ENCODE measurements at places on chromosomes 3 and 15. TPM values are rescaled to one million over a fixed set of nuclear protein-coding genes. Genes with fewer than 3 reads are reported as not detected.
A peak's percentile ranks its signal among the peaks of the same experiment; 100 is the strongest.

Gene GOLGA6A
- total RNA-seq: not detected

Gene SNTN
- total RNA-seq: not detected

Gene LSAMP
- total RNA-seq: 7.7 TPM

DNA sequence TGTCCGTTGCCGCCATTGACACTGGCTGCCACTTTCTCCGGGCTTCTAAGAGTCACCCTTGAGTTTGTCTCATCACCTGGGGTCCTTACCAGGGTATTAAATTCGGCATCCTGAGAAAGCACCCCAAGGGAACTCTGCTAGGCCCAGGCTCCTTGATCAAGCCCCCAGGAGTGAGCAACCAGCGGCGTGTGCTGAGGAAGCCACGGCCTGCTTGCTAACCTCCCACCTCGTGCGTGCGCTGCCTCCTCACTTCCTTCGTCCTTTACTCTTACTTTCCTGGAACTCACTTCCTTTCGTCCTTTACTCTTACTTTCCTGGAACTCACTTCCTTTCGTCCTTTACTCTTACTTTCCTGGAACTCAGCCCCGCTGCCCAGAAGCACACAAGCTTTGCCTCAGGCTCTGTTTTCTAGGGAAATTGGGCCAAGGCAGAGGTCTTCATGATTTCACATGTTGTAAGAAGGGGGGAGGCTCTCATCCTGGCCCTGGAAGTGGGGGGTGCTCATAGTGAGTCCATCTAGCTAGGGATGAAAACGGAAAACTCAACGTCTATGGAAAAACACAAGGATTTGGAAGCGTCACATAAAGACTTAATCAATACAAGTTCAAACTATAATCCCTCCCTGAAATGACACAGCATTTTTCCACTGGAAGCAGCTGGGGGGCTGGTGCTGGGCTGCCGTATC is 36.7 kb upstream of the BDH1 start:
- no peak for DNase-seq

GRCh38 chr3:77462951-77463350 is 423.1 kb downstream of the ROBO2 start:
- no peak for DNase-seq

DNA sequence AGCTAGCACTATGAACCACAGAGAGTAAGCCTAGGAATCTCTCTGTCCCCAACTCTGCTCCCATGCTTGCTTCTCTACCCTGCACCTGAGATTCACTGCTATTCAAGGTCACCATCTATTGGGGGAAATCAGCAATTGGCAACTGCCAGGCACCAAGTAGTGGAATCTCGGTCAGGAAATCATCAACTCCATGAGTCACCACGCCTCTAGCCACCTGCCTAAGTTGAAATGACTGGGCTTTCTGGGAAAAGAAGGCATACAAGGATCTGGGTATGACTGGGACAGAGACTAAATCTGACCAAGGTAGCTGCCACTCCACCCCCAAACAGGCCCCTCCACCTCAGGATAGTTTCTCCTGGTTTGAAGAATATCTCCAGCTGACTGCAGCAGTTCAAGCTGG is 464.1 kb upstream of the CBLB start:
- no peak for DNase-seq

DNA sequence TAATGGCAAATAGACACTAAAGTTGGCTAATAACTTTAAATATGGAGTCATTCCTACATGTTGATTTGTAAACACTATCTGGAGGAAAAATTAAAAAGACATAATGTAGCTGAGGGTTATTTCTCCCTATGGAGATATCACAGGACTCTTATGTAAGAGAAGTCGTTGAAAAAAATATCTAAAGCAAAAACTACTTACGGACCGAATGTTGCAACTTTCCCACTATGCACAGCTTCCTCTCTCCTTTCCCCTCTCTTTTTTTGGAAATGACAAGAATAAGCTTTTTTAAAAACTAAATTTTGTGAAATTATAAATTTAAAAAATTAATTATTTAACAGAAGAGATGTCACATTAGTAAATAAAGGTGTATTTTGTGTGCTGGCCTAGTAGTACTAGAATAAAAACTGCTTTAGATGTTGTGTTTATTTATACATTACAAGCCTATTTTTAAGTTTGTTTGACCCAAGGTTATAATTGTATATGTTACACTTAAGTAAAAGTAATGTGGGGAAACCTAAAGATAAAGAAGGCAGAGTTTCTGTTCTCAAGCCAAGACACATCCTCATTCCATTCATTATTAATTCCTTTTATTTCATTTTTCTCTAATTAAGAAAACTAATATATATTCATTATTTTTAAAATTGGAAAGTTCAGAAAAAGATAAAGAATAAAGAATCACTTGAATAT is 20.7 kb upstream of the PPARG start:
- DNase-seq: no peak

DNA sequence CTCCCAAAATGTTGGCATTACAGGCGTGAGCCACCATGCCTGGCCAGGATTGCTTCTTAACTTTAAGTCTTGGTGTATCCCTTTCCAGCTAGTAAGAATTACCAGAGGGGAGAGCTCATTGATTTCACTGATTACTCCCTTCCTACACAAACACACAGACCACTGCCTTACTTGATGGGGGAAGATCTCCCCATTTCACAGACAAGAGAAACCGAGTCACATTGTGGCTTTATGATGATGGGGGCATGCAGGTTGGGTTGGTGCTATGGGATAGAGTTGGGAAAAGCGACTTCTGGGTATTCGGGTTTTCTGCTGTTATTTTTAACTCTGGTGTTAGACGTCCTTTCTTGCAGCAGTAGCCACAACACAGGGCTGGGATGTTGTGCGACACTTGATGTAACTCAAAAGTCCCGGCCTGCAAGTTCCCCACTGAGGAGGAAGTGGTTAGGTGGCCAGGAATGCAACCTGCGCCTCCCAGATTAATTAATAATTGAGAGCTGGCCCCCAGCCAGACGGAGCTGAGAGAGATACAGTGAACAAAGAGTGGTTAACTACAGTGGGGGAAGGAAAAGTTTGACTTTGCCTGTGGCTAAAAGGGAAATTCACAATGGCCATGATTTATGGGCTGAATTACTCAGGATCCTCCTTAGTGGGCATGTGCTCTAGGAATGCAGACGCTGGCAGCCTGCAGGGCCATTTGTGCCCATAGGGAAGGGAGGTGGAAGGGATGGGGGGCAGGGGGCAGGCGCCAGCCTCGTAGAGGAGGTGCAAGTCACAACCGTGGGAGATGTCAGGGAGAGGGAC is 63.6 kb downstream of the SMAD6 start:
- DNase-seq: peak; percentile 33

DNA sequence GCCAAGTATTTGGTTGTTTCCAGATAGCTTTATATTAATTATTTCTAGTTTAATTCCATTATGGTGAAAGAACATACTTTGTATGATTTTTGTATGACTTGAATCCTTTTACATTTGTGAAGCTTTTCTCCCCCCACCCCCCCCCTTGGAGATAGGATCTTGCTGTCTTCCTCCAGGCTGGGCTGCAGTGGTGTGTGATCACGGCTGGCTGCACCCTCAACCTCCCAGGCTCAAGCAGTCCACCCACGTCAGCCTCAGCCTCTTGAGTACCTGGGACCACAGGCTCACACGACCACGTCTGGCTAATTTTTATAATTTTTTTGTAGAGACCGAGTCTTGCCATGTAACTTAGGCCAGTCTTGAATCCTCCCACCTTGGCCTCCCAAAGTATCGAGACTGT is 29.5 kb downstream of the ARL8B start:
- DNase-seq: no peak

GRCh38 chr3:101281521-101282030 is 38.8 kb downstream of the IMPG2 start:
- DNase-seq: peak; percentile 68

- no peak for DNase-seq
These were observed 64.5 kb downstream of the TRAT1 start for GRCh38 chr3:108887121-108887520.

DNA sequence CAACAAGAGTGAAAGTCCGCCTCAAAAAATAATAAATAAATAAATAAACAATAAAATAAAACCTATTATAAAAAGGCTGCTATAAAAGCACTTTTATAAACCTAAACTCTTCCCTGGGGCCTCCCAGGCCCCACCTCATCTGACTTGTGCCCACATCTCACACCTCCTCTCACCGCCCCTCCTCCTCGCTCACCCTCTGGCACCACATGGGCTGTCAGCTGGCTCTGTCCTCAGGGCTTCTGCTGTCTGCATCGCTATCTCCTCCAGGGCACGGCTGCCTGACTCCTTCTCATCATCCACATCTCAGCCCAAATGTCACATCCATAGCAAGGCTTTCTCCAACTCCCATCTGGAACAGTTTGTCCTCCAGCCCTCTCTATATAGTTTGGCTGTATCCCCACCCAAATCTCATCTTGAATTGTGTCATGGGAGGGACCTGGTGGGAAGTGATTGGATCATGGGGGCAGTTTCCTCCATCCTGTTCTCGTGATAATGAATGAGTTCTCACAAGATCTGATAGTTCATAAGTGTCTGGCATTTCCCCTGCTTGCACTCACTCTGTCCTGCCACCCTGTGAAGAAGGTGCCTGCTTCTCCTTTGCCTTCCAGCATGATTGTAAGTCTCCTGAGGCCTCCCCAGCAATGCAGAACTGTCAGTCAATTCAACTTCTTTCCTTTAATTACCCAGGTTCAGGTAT is 8.8 kb upstream of the SH3BP5 start:
- DNase-seq: no peak

DNA sequence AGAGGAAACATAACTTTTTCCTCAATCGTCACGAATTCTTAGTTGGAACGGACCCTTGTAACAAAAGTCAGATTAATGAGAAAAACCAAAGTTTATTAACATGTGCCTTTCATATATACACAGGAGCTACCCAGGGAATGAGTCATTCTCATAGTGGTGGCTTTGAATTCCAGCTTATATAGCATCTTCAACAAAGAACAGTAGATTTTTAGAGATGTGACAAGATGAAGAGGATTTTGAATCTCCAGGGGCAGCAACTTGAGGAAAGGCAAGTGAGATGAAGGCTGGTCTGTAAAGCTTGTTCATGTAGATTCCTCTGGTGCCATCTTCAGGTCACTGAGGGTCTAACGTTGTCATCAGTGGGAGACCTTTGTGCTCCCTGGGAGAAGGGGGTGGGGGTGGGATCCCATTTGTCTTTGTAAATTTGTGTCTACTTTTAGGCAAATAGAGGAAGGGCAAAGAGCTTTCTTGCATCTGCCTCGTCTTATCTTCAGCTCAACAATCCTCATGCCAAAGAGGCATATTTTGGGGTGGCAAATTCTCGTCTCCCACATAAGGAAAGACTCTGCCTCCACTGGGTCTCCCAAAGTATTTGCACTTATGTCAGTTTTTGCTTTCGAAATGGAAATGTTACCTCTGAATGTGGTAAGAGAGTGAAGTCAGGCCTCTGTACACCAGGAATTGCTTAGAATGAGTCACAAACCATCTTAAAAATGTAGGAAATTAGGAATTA is 29.5 kb downstream of the CLEC3B start:
- DNase-seq: peak; percentile 48

GRCh38 chr3:44105571-44105970 is 136.1 kb upstream of the TOPAZ1 start:
- DNase-seq: no peak

DNA sequence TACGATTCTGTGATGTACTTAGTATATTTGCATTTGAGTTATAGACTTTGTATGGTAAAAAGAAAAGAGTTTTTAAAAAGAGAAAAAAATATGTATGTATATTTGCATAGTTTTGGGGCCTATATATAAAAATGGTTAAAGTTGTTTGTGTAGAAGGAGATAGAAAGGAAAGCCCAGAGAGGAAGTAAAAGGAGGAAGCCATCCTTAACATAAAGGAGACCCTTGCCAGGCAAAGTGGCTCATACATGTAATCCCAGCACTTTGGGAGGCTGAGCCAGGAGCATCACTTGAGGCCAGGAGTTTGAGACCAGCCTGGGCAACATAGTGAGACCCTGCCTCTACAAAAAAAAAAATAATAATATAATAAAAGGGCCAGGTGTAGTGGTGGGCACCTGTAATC is 8.4 kb downstream of the SNAP23 start:
- DNase-seq: no peak

DNA sequence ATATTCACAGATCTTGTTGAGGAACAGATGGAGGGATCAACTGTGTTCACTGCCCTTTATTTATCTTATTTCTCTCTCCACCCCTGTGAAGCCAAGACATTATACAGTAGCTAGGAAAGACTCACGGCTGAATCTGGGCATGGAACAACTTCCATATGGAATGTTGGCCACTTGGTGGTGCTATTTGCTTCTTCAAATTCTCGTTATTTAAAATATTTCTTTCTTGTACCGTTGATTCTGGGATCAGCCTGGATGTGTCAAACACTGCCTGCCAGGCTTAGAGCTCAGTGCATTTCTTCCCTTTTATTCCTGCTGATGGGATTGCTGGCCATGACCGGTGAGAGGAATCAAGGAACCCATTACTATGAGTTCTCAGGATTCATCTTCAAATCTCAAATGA is 17.5 kb upstream of the GASK1A start:
- peak; percentile 84 for DNase-seq

DNA sequence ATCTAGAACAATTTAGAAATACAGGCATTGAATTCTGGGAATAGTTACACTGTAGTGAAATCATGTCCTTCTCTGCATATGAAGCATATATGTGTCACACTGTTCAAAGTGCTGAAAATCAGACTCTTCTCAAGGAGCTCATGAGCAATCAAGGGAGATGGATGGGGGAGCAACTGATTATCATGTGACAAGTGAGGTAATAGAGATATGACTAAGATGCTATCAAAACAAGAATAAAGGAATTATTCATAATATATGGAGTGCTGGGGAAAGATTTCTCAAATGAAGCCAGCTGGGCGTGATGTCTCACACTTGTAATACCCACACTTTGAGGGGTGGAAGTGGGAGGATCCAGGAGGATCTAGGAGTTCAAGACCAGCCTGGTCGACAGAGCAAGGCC is 74.9 kb upstream of the CHRNB4 start:
- DNase-seq: no peak

DNA sequence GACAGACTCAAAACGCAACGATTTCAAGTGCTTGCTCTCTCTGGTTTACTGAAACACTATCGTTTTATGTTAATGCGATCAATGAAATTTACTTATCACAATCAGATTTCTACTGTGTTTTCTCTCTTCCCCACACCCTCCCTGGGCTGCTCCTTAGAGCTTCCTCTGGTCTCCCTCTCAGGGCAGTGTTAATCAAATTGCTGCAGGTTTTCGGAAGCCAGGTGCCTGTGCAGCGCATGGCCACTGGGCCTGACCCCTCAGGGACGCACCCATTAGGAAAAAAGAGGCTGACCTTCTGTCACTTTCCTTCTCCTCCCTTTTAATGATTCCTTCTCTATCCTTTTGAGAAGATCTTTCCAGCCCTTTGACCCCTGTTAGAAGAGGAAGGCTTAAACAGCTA is 134.5 kb upstream of the ONECUT1 start:
- DNase-seq: no peak

DNA sequence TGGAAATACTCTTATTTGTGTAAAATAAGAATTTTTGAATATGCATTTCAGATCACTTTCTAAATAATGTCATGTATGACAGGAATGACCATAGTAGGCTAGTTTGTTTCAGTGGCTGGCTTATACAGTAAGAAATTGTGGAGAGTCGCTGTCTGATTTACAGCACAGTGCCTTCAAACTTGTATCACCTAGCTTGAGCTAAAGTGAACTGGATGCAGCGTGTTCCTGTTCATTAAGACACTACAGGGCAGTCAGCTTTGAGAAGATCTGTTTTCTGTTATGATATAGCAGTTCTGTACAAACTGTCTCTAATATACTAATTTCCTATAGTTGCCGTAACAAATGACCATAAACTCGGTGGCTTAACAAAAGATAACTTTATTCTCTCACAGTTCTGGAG is 9.9 kb downstream of the CLDN16 start:
- DNase-seq: no peak
